CMK (cell line): ENCODE measurements at places on chromosomes 13 and 19.

GRCh38 chr19:6721773-6722172 is 1.3 kb upstream of the C3 start:
- no peak for DNase-seq

DNA sequence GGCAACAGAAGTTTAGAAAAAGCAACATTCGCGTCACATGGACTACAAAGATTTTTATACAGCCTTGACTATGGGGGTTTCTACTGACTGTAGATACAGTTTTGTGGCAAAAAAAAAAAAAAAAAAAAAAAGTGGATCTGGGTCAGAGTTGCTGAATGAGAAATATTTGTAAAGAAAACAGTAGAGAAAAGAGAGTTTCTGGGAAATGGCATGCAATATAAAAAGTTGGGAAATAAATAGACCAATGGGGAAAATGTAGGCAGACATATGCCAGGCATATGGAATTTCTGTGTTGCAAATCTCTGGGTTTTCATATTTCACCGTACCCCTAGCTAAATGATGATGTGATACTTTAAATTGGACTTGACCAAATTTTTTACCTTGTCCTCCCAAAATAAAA is 315.3 kb downstream of the EFNB2 start:
- DNase-seq: no peak

GRCh38 chr19:29212356-29212647 is 649 bp downstream of the UQCRFS1 start:
- no peak for DNase-seq

GRCh38 chr13:84570831-84571230 is 688.6 kb upstream of the SLITRK1 start:
- DNase-seq: no peak

- DNase-seq: no peak
These were observed 19.6 kb downstream of the USP12 start for GRCh38 chr13:27151798-27152599.

DNA sequence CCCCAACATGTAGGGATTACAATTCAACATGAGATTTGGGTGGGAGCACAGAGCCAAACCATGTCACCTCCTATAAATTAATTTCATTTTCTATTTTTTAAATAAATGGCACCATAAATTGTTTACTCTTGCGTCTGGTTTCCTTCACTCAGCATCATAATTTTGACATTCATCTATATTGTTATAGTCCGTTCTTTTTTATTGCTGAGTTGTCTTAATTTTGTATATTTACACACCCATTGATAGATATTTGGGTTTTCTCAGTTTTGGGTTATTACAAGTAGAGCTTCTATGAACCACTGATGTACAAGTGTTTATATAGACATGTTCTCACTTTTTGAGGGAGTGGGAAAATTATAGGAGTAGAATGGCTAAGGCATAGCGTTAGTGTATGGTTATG is 445.4 kb downstream of the MYO16 start:
- no peak for DNase-seq

DNA sequence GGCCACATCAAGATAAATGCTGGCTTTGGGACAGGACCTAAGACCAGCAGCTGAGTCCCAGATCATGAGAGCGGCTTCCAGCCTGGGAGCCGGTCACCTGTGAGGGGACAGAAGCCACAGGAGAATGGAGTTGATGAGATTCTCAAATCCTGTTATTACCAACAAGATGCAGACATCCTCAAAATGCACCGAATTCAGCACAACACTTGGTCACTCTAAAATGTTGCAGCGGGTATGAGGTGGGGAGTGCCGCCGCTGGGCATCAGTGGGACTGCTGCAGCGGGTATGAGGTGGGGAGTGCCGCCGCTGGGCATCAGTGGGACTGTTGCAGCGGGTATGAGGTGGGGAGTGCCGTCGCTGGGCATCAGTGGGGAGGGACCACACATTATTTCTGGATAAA is 21.2 kb downstream of the RANBP3 start:
- no peak for DNase-seq

DNA sequence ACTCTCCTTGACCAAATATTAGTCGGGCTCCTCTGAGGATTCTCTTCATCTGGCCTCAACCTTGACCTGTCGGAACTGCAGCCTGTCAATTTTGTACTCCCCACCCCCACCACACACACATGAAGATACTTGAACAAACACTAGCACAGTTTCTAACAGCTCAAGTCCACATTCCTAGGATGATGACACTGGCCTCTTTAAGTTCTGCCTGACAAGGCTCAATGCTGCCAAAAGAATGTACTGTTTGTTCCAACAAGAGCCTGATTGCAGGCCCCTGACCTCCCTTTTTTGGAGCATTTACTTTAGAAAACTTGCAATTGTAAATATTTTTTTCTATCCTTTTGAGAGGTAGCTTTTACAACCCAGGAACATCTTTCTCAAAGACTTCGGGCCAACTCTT is 169.2 kb upstream of the IRS2 start:
- no peak for DNase-seq

DNA sequence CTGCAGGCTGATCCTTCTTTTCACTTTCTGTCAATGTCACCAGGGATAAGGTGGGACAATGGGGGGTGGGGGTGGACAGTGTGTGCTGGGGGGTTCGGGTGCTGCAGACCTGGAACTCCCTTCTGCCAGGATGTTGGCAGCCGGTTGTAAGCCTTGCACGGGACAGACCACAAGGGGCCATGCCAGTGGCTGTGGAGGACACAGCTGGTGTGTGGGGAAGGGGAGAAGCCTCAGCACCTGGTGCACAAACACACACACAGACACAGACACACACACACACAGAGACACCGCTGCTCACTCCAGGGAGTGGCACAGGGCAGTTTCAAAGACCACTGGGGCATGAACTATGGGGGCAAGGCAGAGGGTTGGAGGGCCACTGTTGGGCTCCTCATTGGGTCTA is 3.6 kb downstream of the F2RL3 start:
- no peak for DNase-seq

DNA sequence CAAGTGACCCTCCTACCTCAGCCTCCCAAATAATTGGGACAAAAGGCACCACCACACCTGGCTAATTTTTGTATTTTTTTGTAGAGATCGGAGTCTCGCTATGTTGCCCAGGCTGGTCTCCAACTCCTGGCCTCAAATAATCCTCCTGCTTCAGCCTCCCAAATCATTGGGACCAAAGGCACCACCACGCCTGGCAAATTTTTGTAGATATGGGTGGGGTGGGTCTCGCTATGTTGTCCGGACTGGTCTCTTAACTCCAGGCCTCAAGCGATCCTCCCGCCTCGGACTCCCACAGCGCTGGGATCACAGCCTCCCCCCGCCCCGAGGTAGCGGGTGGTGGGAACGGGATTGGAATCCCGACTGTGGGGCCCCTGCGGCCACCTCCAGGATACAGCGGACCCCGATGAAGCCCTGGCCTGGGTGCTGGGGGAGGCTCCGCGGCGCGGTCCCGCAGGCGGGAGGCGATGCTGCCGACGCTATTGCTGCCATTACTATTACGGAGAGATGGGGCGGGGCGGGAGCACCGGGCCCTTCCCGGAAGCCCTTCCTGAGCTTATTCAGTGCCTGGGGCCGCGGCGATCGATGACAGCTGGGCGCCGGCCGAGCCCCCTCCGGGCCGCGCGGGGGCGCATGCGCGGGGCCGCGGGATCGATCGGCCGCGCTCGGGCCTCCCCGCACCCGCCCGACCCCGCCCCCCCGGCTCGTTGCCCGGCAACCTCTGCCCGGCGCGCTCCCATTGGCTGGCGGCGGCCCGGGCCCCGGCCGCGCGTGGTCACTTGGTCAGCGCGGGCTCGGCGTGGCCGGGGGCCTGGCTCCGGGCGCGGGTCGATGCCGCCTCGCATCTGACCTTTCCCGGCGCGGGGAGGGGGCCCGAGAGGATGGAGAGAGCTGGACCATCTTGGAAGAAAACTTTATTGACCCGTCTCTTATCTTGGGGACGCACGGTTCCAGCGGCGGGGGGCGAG is 27.9 kb upstream of the ONECUT3 start:
- DNase-seq: no peak

DNA sequence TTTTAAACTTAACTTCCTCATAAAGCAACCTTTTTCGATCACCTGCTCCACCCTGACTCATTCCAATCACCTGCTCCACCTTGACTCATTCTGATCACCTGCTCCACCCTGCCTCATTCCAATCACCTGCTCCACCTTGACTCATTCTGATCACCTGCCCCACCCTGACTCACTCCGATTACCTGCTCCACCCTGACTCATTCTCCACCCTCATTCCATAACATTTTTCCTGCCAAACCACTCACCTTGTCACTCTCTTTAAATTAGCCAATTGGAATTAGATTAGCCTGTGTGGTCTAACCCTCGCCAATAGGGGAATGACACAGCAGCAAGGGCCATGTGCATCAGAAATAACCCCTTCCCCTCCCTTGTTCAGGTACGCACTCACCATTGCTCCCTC is 31.9 kb upstream of the ZNF83 start:
- DNase-seq: no peak

DNA sequence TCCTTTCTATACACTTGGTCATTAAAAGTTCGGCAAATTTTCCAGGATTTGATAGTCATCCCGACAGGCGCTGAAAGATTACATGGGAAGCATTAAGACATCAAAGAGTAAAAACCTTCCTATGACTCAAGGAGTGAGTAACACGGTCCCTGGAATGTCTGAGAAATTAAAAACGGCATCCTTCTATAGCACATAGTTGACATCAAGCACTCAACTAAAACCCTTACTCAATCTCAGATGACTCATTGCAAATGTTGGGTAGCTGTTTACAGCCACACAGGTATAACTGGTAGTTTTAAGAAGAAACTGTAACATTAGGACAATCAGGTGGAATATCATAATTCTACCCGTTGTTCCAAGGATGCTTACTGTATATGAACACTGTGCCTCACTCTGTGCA is 6.4 kb upstream of the LGALS13 start:
- no peak for DNase-seq

- peak; percentile 7 for DNase-seq
These were observed 277.8 kb downstream of the FOXO1 start for GRCh38 chr13:40388617-40389016.

DNA sequence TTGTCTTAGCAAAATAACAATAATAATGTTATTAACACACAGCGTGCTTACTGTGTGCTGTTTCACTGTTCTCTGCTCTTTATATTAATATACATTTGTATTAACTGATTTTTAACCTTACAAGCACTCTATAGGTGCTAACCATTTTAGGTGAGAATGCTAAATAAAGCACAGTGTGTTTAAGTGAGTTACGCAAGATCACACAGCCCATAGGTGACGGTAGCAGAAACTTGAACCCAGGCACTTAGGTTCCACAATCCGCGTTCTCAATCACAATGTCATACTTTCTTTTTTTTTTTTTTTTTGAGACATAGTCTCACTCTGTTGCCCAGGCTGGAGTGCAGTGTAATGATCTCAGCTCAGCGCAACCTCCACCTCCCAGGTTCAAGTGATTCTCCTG is 5.8 kb downstream of the ZNF30 start:
- no peak for DNase-seq

DNA sequence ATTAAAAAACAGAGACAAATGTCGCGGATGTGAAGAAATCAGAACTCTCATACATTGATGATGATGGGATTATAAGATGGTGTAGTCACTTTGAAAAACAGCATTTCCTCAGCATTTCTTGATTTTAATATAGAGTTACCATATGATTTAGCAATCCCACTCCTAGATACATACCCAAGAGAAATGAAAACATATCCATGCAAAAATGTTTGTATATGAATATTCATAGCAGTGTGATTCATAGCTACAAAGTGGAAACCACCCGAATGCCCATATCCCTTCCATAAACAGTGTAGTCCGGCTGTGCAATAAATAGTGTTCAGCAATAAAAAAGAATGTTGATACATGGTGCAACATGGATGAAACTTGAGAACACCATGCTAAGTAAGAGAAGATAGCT is 44.6 kb downstream of the DPY19L3 start:
- no peak for DNase-seq

GRCh38 chr19:45409557-45409920 is 3.1 kb downstream of the POLR1G start:
- no peak for DNase-seq

DNA sequence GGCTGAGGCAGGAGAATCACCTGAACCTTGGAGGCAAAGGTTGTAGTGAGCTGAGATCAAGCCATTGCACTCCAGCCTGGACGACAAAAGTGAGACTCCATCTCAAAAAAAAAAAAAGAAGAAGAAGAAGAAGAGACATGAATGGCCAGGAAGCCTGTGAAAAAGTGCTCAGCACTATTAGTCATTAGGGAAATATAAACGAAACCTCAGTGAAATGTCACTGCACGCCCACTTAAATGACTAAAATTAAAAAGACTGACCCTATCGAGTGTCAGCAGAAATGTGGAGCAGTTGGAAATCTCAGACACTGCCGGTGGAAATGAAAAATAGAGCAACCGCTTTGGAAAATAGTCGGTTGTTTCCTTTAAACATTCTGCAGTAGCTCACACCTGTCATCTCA is 5.5 kb upstream of the TYROBP start:
- no peak for DNase-seq

- DNase-seq: no peak
These were observed 110.0 kb upstream of the OBI1 start for GRCh38 chr13:78768950-78769349.

DNA sequence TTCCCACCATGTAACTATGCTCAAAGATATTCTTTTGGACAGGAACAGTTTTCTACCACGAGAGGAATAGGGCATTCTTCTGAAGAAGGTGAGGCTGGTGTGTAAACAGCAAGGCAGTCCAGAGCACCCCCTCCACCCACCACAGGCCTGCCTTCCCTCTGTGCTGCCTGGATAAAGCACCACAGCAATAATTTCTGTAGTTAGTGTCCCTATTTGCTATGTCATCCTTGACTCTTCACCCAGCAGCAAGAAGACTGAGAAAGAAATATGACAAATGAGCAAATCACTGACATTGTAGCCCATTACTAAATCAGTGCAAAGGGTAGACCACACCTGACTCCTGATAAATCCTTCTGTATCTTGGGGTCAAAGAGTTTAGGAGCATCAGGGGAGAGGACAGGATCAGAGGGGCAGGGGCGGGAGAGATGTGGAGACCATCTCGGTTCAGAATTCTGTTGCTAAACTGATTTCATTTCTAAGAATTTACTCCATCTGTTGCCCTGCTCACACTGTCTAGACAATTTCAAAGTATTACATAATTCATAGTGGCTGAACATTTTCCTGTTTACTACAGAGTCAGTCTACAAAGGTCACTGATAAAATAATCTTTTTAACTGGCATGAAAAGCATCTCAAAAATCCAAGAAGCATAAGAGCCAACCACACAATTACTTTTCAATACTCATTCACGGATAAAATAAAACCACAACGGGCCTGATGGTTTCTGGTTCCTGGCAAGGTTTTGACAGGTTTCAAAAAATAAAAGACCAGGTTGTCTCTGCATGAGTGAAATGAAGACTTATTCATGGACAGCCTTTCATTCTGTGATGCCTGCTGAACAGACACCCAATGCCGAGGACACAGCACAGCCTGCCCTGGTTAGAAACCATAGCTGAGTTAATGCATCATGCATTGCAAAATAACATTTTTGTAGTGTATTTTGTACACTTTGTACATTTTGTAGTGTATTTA is 88.4 kb upstream of the IRS2 start:
- no peak for DNase-seq

GRCh38 chr13:84243340-84243739 is 361.1 kb upstream of the SLITRK1 start:
- no peak for DNase-seq

- DNase-seq: no peak
These were observed 189.0 kb downstream of the LACC1 start for GRCh38 chr13:44068737-44069136.

GRCh38 chr13:19984430-19985218 is 26.1 kb downstream of the ZMYM2 start:
- no peak for DNase-seq
